CD8-positive, alpha-beta memory T cell (primary cell): ENCODE measurements at places on chromosomes 5 and 9. TPM values are rescaled to one million over a fixed set of nuclear protein-coding genes. Genes with fewer than 3 reads are reported as not detected.

DNA sequence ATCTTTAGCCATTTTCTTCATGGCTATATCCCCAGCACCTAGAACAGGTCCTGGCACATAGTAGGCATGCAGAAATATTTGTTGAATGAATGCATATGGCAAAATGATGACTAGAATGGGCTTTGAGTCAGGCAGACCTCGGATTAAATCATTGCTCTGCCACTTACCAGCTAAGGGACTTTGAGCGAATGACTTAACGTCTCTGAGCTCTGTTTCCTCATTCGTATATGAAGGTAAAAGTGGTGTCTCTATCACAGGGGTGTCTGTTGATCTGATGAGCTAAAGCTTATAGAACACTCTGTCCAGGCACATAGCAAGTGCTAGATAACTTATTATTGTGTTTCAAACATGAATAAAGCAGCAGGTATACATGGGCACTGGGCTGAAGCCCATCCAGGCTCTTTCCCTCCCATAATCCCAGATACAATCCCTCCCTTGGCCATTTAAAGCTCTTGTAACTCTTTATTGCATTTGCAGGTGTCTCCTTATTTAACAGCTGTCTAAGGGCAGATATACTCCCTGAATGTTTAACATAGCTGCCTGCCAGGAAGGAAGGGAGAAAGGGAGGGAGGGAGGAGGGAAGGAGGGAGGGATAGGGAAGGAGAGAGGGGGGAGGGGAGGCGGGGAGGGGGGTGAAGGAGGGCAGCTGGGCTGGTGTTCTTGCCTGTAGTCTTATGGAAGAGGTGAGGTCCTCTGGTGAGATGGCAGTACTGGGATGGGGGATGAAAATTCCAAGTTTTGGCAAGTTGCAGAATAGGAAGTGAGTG is 23.2 kb upstream of the STXBP1 start:
- DNase-seq, result no peak

The CNTNAP3B gene
- not detected for total RNA-seq

DNA sequence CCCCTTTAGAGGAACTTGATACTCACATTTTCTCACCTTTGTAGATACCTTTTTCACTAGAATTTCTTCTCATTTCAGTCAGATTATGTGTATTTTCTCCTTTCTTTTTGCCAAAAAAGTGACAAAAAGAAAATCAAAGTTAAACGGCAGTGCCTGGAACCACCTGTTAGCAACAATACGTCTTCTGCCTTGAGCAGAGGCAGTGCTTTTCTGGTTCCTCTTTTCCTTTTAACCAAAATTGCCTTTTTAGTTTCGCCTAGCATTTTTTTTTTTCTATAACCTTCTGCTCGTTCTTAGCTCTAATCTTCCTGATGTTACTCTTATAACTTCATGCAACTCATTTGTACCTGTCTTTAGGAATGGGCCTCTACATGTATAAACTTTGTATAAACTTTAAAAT is 26.1 kb downstream of the SMIM32 start:
- DNase-seq, result no peak

GRCh38 chr9:133664173-133665050 is 28.2 kb downstream of the DBH start:
- DNase-seq, result no peak

GRCh38 chr5:89556215-89556913 is 673.4 kb upstream of the MEF2C start:
- no peak for DNase-seq

DNA sequence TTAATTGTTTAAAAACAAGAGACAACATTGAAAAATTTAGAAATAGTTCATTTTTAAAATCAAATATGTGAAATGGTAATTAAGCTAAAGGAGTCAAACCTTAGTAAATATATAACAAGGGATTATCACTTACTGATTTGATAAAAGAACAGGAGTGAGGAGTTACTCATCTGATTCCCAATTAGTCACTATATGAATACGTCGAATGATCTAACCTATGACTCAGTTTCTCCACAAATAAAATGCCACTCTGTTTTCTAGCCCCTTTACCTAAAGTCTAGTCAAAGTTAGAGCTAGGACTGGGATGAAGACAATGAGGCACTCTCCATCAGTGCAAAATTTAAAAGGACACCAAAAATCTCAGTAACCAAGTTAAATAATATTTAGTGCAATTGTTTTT is 70.4 kb upstream of the RASEF start:
- DNase-seq, result no peak
